ENCODE measurements at places on chromosomes 6 and 20. TPM values are rescaled to one million over a fixed set of nuclear protein-coding genes. Genes with fewer than 3 reads are reported as not detected.
A peak's percentile ranks its signal among the peaks of the same experiment; 100 is the strongest.

DNA sequence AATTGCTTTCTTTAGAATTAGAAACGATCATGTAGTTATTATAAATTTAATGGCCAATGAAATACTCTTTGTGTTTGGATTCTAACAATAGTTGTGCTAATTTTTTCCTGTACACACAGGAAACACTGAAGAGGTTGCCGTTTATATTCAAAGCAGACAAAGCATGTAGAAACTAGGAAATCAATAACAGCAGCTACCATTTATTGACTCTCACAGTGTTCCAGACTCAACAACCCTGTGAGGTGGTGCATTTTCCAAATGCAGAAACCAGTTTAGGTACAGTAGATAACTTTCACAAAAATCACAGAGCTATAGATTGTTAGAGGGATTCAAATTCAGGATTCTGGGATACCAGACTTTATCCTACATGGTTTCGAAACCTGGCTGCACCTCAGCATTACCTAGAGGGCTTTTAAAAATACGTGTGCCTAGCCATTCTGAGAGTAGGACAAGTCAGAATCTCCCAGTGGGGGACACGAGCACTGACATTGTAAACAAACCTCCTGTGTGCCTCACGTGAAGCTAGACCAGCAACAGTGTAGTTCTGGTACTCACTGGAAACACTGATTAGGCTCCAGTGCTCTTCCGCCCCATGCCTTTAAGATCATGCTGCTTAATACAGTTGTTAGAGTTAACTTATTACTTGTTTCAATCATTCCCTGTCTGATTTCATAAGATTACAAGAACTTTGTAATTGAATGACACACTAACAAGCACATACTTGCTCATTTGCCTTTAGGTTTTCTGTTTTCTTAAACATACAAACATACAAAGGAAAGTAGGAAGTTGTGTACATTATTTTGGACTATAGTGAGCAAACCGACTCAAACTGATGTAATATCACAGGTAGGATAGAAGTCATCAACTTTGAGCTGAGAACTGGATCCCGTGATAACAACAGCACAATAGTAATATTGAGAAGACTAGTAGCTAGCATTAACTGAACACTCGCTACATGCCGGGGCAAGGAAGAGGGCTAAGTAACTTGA lies 65.8 kb downstream of the MAP3K4 start:
- peaks cover 6% of the 10 kb centered on the region for H3K4me1 ChIP-seq
- peaks cover 17% of the 10 kb centered on the region for H3K36me3 ChIP-seq
- no peak overlapping the region for H3K27ac ChIP-seq
- H3K27me3 ChIP-seq = no peaks in the 10 kb centered on the region
- DNase-seq = no peak
- H3K4me3 ChIP-seq = no peak overlapping the region

DNA sequence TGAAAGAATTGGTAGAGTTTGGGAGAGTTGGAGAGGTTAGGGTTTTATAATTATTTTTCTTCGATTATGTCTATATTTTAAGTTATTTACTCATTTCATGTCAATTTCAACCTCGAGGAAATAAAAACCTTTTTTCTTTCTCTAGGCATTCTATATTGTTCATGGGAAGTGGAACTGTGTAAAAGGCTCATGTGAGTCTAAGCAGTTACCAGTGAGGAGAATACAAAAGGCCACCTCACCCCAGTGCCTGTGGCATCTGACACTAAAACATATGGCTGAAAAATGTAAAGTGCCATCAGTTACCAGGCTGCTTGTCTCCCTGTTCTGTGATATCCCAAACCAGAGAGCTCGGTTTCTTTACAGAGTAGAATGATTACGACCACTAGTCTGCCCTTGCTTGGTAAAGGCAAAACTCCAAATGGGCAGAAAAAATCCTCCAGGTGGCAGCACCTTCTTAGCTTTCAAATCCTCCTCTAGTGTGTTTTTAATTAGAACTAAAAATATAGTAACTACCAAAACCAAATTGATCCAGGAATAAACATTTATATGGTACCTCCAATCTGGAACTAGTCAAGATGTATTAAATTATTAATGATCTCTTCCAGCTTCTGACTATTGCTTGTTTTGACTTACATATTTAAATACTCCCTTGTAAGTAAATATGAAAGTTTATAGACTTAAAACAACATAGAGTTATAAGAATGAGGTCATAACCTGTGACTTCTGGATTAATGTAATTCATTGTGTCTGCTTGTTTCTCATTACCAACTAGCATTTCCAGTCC lies 122.6 kb upstream of the MCHR2 start:
- H3K36me3 ChIP-seq = no peaks in the 10 kb centered on the region
- no peak overlapping the region for H3K27ac ChIP-seq
- H3K4me1 ChIP-seq = peaks cover 15% of the 10 kb centered on the region
- DNase-seq = peak; percentile 45
- no peak overlapping the region for H3K4me3 ChIP-seq
- peaks cover 19% of the 10 kb centered on the region for H3K27me3 ChIP-seq

The TREM2 gene
- not detected for total RNA-seq

GRCh38 chr20:40565682-40566040 lies 123.4 kb downstream of the MAFB start:
- H3K4me1 ChIP-seq = no peaks in the 10 kb centered on the region
- no peak overlapping the region for H3K4me3 ChIP-seq
- H3K27me3 ChIP-seq = no peaks in the 10 kb centered on the region
- DNase-seq = no peak

DNA sequence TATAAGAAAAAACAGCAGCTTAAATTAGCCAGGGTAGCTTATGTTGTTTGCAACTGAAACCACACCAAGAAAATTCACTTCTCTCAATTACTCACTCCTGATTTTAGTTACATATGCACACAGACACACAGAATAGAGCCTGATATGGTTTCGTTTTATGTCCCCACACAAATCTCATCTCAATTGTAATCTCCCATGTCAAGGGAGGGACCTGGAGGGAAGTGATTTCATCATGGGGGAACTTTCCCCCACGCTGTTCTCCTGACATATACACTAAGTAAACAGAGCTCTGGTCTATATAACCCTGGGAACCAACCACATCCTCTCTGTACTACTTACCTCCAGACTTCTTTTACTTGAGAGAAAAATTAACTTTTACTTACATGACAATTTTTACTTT lies 9.8 kb downstream of the OR12D1 start:
- no peak overlapping the region for H3K4me3 ChIP-seq
- peaks cover 28% of the 10 kb centered on the region for H3K27me3 ChIP-seq
- DNase-seq = no peak
- no peaks in the 10 kb centered on the region for H3K4me1 ChIP-seq

- H3K4me1 ChIP-seq = no peaks in the 10 kb centered on the region
- peaks cover 22% of the 10 kb centered on the region for H3K36me3 ChIP-seq
These were observed 149.3 kb downstream of the TRIM27 start for GRCh38 chr6:28774292-28775051.

- H3K4me1 ChIP-seq = no peaks in the 10 kb centered on the region
- no peaks in the 10 kb centered on the region for H3K36me3 ChIP-seq
- H3K27ac ChIP-seq = no peak overlapping the region
- peaks cover 15% of the 10 kb centered on the region for H3K27me3 ChIP-seq
- H3K4me3 ChIP-seq = no peak overlapping the region
These were observed 14.2 kb downstream of the COL19A1 start for GRCh38 chr6:69880601-69881000.

GRCh38 chr20:7003598-7003997 lies 236.1 kb downstream of the BMP2 start:
- H3K27me3 ChIP-seq = no peaks in the 10 kb centered on the region
- H3K4me1 ChIP-seq = no peaks in the 10 kb centered on the region
- no peak for DNase-seq

DNA sequence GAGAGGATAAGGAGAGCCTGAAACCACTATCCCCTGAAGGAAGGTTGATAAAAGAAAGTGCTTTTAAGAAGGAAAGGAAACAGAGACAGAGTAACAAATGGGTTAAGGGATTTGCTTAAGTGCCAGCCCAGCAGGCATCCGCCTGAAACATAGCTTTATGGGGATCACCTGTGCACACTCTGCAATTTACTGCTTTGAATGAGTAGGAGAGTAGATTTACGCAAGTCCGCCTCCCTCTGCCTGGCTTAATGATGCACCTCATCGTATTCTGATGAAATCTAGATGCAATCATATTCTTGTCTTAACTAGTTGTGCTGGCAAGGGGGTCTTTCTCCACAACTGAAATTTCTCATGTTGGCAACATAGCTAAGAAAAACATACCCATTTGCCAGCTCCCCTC lies 101.1 kb upstream of the ID4 start:
- no peak for DNase-seq
- no peaks in the 10 kb centered on the region for H3K4me1 ChIP-seq
- H3K27ac ChIP-seq = no peak overlapping the region
- H3K4me3 ChIP-seq = no peak overlapping the region

DNA sequence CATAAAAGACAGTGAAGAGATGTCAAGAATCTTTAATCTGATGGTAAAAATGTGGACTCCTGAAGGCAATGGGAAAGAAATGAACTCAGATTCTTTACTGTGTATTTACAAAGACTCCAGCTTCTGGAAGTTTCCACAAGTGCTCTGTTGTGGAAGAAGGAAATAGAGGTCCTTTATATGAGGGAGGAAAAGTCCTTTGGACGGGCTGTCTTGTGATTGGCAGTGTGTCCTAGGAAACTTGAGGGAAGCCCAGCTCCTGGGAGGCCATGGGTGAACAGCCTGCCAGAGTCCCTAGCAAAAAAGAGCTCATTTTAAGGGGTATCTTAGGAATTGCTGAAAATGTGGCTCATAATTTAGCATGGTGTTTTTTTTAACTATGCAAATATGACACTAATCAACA lies 92.0 kb downstream of the RNASET2 start:
- DNase-seq = no peak
- H3K27ac ChIP-seq = no peak overlapping the region
- H3K4me1 ChIP-seq = peaks cover 4% of the 10 kb centered on the region
- H3K36me3 ChIP-seq = no peaks in the 10 kb centered on the region
- H3K4me3 ChIP-seq = no peak overlapping the region

The ME1 gene
- total RNA-seq = 0.13 TPM

The CNKSR3 gene
- not detected for total RNA-seq

- no peak overlapping the region for H3K4me3 ChIP-seq
- H3K36me3 ChIP-seq = no peaks in the 10 kb centered on the region
- peaks cover 14% of the 10 kb centered on the region for H3K4me1 ChIP-seq
- no peak overlapping the region for H3K27ac ChIP-seq
These were observed 125.6 kb downstream of the BANF2 start for GRCh38 chr20:17825252-17825959.

- peaks cover 2% of the 10 kb centered on the region for H3K4me1 ChIP-seq
- no peak overlapping the region for H3K27ac ChIP-seq
- H3K36me3 ChIP-seq = no peaks in the 10 kb centered on the region
- no peak overlapping the region for H3K4me3 ChIP-seq
- DNase-seq = no peak
These were observed 21.2 kb downstream of the RSPH3 start for GRCh38 chr6:158978757-158979156.

DNA sequence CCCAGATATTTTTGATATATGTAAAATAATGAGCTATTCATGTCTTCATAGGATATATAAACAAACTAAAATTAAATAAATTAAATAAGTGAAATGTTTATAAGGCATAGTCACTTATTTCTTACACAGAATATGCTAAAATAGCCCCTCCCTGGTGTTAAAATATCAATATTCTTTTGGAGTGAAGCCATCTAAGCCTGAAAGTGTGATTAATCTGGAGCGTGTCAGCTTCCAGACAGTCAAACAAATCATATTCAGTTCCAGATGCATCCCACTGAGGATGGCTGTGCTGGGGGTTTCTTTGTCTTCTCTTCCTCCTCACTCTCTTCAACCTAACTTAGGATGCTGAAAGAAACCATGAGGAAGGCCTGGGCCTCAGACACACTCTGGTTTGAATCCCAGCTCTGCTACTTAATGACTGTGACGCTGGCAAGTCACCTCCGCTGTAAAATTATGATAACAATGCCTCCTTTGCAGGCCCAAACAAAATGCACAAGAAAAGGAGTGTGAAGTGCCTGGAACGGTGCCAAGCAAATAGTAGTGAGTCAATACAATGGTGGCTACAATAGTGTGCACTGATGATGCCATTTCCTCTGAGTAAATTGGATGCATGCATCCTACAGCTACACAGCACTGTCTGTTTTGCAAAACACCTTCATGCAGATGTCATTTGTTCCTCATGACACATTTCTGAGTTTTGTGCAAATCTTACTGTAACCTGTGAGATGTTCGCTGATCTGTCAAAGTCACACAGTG lies 161.4 kb downstream of the FOXC1 start:
- no peak for DNase-seq
- H3K4me3 ChIP-seq = no peak overlapping the region
- no peak overlapping the region for H3K27ac ChIP-seq
- peaks cover 2% of the 10 kb centered on the region for H3K27me3 ChIP-seq
- peaks cover 22% of the 10 kb centered on the region for H3K4me1 ChIP-seq

The IL20RA gene
- total RNA-seq = not detected

GRCh38 chr6:43082806-43083655 lies 6.9 kb downstream of the PTK7 start:
- no peak overlapping the region for H3K4me3 ChIP-seq
- H3K4me1 ChIP-seq = peaks cover 5% of the 10 kb centered on the region
- H3K27ac ChIP-seq = no peak overlapping the region
- H3K36me3 ChIP-seq = no peaks in the 10 kb centered on the region
- no peak for DNase-seq
- peaks cover 28% of the 10 kb centered on the region for H3K27me3 ChIP-seq

GRCh38 chr20:1676650-1677049 lies 19.1 kb upstream of the SIRPG start:
- no peak overlapping the region for H3K4me3 ChIP-seq
- H3K36me3 ChIP-seq = peaks cover 17% of the 10 kb centered on the region
- peaks cover 56% of the 10 kb centered on the region for H3K4me1 ChIP-seq
- no peak overlapping the region for H3K27ac ChIP-seq
- no peaks in the 10 kb centered on the region for H3K27me3 ChIP-seq
- no peak for DNase-seq

- DNase-seq = no peak
- no peaks in the 10 kb centered on the region for H3K4me1 ChIP-seq
- H3K4me3 ChIP-seq = no peak overlapping the region
- H3K27ac ChIP-seq = no peak overlapping the region
- H3K36me3 ChIP-seq = no peaks in the 10 kb centered on the region
These were observed 50.8 kb upstream of the TGM3 start for GRCh38 chr20:2244993-2245392.

DNA sequence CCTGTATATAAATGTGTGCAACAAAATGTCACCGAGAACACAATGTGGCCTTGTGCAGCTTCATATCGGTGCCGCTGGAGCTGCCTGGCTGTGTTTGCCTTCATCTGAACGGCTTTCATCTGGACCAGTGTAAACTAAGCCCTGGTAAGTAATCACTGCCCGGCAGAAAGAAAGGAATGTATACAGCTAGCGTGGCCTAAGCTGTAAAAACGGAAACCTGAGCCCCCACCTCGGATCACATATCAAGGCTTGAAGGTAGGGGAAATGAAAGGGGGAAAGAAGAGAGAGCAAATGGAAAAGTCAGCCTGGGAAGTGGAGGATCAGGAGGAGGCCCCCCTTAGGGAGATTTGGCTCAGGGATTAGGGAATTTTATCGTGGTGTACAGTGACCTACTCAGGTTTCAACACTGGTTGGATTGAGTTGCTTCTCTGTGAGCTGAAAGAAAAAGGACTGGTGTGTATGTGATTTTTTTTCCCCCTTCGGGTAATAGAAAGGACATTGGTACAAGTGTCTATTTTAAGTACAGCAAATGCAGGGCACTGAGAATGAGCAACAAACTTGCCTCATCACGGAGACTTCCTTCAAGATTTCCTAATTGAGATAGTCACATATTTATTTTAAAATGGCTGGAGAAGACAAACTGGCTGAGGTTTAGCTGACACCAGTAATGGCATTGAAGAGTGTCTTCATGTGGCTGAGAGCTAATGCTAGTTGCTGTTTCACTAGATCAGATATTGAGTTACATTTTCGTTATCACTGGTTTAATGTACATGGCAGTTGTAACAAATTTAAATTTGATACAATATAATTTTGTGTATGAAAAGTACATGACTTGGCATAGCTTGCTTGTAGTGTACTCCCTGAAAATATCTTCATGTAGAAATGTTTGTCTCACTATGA lies 3.5 kb downstream of the SOBP start:
- DNase-seq = no peak
- no peaks in the 10 kb centered on the region for H3K36me3 ChIP-seq
- no peak overlapping the region for H3K27ac ChIP-seq

All from activated CD4-positive, alpha-beta memory T cell treated with anti-CD3 and anti-CD28 coated beads, Interleukin-2, amount 10 ng/mL, durations not matched to agents 7 days and 5 days (primary cell).